ENCODE measurements at places on chromosomes 2 and 18.

DNA sequence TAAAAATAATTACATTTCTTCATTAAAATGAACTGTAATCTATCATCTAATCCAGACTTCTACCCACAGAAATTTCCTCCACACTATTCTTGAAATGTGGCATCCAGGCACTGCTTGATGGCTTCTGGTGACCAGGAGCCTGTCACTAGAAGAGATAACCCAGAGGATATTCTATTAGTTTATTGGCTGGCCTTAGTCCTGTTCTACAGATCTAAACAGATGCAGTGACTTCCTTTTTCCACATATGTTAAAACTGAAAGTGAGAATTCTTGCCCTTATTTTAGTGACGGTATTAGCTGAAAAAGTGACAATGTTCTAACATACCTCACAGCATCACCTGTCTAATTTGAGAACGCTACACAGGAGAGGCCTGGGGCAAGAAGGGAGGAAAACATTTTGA, 775.4 kb downstream of the TSN start:
- DNase-seq = no peak

- no peak for DNase-seq
These were observed 93.5 kb downstream of the CAPN13 start for GRCh38 chr2:30713698-30714097.

DNA sequence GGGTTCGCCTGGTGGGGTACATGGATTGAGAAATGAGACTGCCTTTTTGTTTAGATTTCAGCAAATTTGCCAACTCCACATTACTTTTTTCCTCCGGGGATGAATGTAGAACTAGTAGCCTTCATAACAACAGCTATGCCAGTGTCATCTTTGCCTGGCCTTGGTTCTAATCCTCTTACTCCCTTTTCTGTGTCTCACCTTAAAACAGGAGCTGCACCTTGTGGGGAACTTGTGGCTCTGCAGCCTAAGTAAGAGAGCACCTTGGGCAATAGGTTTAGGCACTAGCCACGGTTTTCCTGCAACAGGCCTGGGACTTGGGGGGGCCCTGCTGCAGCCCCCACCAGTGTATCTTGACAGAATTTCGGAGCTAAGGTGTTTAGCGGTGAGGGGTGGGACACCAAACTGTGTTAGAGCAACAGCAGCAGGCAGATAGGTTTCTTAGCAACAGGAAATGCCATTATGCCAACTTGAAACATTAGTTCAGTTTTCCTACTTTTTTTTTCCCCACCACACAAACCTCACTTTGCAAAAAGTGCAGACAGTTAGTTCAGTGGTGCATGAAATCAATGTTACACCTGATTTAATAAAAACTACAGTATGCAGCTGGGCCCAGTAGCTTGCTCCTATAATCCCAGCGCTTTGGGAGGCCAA, 173.7 kb downstream of the PRKCE start:
- no peak for DNase-seq

- DNase-seq = no peak
These were observed 384.2 kb upstream of the SALL3 start for GRCh38 chr18:78595453-78595852.

GRCh38 chr18:31176531-31176930, 13.9 kb upstream of the DSC1 start:
- no peak for DNase-seq

DNA sequence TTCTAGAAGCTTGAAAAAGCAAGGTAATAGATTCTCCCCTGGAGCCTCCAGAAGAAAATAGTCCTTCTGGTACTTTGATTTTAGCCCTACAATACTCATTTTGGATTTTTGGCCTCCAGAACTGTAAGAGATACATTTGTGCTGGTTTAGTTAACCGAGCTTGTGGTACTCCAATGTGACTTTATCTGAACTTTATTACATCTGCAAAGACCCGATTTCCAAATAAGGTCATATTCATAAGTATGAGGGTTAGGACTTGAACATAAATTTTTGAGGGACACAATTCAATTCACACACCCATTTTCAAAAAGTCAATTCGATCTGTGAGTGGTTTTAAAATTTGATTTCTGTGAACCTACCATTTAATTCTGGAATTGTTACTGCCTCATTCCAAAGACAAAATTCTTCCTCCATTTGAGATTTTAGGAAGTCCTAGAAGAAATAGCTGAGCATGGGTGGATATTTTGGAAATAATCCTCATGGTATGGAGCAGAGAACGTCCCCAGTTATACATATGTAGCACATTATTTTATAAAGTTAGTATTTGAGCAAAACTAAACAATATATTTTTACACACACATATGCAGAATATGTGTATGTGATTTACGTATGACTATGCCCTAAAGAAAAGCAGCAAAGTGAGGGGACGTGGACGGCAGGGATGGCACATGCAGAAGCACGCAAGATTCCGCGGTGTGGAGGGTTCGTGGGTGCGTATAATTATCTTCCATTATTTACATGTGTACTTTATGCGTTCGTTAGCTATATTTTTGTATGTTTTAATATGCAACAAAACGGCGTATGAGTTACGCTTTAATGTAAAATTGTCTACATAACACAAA, 905 bp upstream of the NUP35 start:
- DNase-seq = no peak

- DNase-seq = no peak
These were observed 197.2 kb downstream of the CYP26B1 start for GRCh38 chr2:71950256-71951082.

DNA sequence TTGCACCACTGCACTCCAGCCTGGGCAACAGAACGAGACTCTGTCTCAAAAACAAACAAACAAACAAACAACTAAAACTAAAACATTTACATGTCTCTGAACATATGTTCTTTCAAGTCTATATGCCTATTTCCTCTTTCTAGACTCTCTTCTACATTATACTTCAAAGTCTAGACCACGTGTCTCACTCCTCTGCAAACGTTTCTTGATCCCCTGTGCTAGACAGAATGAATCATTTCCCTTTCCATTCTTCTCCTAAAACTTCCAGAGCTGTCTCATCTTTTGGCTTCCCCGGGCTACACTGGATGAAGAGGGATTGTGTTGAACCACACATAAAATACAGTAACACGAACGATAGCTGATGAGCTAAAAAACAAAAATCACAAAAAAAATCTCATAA, 67.1 kb downstream of the BAZ2B start:
- DNase-seq = no peak

DNA sequence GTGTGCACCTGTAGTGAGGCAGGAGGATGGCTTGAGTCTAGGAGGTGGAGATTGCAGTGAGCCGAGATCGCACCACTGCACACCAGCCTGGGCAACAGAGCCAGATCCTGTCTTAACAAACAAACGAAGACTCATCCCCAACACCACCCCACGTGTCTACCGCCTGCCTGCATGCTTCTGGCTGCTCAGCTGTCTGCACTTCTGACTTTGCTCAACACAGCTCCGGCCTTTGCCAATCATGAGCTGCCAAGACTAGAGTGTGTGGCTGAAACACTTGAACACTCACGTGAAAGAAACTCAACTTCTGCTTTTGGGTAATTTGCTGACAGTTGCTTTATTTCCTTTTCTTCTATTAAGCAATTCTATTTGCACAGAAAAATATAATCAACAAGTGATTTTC, 32.1 kb upstream of the SP3 start:
- DNase-seq = no peak

DNA sequence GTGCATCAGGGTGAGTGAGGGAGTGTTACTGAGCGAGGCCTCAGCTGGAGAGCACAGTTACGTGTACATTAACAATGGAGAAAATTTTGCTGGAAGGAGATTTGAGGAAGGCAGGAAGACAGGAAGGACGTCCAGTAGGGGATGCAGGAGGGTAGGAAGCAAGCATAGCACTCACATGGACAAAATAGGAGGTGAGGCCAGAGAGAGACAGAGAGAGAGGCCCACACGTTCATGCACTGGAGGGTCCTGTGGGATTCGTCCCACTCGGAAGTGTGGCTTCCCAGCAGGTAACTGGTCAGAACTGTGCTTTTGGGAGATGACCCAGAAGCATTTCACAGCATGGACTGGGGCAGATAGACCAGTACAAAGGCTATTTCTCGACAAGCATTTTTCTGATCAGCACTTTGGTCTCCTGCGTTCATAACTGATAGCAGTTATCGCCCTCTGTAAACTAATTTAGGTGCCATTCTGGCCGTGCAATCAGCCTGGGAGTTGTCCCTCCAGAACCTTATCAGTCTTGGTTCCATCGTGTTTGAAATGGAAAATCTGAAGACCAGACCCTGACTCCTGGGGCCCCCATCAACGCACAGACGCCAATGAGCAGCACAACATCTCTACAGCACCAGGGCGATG, 5.7 kb downstream of the LCT start:
- no peak for DNase-seq

DNA sequence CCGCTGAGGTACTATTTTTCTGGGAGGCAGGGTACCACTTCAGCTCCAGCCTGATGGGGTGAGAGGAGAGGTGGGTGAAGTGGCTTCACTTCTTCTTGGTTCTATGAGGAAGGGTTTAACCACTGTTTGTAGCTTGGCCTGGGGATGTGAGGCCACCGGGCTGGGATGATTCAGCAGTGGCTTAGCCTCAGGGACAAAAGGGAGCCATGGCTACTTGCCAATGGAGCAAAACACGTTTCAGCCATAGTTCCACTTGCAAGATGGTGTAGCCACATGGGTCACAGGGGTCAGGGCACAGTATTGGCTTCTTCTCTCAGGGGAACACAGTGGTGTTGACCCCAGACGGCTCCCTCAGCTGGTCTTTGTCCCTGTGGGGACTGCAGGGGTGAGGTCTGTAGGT, 14.9 kb downstream of the ZDBF2 start:
- DNase-seq = no peak

DNA sequence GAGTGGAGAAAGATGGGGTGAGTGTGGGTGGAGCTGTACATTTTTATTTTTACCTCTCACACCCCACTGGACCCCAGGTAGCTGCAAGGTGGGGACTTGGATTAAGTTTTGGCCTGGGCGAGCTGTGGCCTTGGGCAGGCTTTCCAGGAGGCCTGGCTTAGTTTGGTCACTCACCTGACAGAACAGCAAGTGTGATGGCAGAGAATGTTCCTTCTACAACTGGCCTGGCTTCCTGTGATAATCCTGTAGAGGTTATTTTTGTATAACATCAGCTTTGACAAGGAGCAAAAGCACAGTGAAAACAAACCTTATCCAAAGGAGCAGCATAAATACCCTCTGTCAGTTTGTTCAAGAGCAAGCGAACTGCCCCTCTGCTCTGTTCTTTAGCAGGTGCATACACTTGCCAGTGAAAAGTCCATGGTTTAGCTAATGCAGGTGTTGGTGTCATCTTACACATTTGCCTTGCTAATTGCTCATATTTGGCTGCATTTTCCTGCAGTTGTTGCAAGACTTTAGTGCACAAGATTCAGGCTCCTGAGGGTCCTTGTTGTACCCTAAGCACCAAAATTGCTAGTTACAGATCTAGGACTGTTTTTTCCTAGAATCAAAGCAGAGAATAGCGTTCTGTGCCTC, 6.3 kb downstream of the THNSL2 start:
- DNase-seq = no peak

DNA sequence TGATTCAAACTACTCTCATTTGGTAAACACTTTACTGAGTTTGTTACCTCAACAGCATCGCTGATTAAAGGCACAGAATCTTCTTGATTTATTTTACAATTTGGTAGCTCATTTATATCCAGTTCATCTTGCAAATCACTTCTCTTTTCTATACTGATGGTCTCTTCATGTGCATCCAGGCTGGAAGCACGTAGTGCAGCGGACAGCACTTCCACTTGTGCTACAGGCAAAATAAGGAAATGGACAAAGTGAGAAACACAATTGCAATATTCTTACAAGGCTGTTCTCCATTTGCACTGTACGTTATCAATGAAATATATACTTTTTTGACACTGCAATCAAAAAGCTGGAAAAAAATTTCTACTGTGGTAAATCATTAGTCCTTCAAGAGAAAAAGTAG, 51.0 kb downstream of the PPP4R1 start:
- no peak for DNase-seq

DNA sequence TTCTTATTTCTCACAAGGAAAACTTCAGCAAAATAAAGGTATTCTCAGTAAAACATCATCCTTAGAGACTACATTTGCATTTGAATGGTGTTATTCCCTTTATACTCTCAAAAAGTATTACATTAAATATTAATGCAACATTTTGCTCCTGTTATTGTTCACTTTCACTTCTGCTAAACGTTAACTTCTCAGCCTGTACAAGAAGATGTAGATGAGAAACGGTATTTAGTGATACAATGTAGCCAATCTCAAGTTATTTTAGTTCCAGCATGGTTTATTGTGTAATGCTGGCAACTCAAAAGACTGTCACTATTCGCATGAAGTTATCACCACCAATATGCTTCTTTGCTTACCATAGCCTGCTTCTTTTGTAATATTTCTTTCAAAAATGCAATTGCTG, 514.1 kb downstream of the CPS1 start:
- no peak for DNase-seq

DNA sequence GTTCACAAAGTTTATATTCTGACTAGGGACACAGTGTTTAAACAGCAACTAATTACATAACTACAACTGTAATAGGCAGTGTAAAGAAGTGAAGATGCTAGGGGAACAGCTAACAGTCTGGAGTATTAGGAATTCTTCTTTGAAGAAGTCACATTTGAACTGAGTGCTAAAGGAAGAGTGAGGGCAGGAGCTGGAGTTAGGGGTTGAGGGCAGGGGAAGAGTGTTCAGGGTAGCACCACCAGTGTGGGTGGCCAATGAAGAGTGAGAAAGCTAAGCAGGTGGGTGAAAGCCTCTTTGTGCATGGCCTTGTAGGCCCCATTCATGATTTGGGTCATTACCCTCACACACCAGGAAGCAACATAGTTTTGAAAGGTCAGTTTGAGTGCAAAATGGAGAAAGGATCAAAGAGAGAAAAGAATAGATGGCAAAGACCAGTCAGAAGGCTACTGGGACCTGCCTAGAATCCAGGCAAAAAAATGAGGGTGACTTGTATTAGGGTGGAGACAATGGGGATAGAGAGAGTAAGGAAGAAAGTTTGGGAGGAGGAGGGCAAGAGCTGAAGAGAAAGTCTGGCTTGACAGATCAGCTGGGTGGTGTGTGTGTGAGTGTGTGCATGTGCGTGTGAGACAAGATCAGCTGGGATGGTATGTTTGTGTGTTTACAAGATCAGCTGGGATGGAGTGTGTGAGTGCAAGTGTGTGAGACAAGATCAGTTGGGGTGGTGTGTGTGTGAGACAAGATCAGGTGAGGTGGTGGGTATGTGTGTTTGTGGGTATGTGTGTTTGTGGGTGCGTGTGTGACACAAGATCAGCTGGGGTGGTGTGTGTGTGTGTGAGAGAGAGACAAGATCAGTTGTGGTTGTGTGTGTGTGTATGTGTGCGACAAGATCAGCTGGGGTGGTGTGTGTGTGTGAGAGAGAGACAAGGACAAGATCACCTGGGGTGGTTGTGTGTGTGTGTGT, 43.6 kb upstream of the AGPS start:
- no peak for DNase-seq

DNA sequence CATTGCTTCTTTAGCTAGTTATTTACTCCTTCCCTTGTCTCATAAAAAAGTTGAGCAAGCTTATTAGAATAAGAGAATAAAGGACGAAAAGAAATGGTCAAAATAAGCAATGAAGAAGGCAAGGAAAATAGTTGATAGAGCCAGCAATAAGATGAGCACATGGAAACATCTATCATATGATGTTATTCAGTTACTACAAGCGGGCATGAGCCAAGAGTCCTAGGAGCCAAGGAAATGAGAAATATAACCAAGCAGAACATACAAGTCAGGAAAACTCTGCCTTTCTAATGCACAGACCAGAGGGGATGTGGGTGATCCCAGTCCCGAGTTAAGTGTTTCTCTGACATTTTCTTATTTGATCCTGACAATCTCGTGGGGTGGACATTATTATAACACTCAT, 33.9 kb downstream of the INO80C start:
- no peak for DNase-seq
